Inflammatory macrophage (primary cell): ENCODE measurements at places on chromosomes 16 and 17.

DNA sequence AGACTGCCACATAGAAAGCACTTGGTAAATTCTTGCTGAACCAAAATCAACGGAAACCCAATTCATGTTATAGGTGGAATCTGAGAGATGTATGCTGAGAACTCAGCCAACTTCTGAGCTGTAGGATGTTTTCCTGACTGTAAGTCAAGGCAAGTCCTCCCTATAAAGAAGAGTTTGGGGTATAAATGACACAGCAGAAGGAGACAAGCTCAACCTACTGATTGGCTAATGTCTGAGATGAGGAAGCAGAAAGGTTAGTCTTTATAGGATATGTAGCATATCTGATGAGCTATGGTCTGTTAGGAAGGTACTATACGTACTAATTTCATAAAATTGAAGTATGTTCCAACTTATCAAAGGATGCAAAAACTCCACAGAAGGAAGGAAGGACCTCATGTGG, 99.5 kb downstream of the XYLT1 start:
- no peak for DNase-seq

DNA sequence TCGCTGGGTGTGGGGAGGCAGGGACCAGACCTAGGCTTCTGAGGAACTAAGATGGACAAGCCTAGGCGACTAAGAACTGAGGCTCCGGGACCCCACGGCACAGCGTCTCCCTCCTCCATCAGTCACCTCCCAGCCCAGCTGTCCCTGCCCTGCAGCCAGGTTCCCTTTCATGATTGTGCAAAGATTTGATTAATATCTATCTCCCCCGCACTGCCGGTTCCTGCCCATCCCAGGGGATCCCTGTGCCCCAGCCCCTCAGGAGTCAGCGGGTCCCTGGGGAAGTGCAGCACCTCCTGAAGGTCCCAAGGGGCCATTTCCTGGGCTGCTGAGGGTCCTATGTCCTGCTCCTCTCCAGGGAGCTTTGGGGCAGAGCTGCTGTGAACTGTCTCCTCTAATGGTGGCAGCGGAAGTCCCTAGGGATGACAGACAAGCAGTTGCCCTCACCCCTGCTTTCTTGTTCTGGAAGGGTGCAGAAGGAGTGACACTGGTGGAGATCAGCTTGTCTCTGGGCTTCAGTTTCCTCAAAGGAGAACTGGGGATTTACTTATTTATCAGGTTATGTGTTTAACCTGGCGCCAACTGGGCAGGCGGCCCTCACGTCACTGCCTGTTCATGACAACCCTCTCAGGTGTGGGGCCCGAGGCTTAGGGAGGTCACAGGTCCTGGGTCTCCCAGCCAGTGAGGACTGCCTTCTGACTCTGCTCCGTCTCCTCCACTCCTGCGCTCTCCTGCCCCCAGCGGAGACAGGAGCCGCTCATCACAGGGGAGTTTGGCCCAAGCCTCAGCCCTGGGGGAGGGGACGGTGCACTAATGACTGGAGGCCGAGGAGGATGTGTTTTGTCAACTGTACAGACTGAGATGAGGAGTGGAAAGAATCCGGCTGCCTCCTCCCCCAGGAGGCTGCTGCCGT, 1.9 kb upstream of the C16orf74 start:
- DNase-seq: no peak

DNA sequence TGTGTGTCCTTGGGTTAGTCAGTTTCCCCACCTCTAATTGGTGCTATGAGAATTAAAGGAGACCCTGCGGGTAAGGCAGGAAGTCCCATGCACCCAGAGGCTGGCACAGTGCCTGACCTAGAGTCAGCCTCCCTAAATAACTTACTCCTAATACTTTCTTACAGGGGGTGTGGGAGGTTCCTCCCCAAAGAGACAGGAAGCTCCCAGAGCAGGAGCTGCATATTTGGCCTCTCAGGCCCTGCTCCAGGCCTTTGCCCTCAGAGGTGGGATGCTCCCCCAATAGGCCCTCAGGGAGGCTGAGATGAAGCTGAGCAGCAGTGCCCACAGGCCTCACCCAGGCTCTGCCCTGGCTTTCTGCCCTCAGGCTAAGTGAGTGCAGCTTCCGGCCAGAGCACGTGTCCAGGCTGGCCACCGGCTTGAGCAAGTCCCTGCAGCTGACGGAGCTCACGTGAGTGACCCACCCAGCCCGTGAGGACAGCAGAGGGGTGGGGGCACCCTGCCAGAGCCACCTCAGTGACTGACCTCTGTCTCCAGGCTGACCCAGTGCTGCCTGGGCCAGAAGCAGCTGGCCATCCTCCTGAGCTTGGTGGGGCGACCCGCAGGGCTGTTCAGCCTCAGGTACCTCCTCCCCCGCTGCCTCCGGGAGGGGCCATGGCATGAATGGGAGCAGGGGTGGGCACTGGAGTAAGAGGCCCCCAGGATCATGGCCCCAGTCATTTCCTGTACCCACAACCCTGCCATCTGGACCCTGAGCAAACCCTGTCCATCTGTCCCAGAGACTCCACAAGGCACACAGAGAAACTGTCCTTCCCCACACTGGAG, 31.1 kb upstream of the CPNE2 start:
- DNase-seq: peak; percentile 52

DNA sequence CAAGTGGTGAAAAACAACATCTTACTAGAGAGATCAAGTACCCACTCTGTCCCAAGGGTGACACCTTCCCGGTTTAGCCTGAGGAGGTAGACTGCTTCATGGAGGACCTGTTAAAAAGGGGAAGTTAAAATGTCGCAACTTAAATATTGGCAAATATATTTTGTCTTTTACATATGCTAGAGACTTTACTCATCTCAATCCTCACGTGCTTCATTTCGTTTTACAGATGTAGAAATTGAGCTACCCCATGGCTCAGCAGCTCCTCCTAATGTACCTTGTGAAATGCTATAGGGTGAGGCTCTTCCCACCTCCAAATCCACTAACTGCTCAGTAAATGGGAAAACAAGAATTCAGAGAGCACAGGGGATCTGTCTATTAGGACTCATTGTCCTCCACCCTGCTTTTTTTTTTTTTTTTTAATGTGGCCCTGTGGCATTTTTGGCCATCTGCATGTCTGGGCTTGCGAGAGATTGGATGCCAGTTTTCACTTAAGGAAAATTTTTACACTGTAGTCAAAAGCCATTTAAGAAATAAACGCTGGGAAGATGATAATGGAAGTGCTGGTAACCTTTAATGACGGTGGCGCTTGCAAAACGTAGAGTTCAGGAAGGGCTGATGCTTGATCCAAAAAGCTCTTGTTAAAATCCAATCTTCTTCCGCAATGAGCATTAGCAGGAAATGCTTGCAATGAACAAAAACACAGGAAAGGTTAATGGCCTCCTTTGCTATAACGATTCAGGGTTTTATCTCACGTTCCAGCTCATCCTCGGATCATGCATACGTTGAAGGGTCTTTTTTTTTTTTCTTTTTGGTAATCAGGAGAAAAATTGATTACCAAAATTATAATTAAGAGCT, 39.8 kb downstream of the HSBP1 start:
- DNase-seq: peak; percentile 98

DNA sequence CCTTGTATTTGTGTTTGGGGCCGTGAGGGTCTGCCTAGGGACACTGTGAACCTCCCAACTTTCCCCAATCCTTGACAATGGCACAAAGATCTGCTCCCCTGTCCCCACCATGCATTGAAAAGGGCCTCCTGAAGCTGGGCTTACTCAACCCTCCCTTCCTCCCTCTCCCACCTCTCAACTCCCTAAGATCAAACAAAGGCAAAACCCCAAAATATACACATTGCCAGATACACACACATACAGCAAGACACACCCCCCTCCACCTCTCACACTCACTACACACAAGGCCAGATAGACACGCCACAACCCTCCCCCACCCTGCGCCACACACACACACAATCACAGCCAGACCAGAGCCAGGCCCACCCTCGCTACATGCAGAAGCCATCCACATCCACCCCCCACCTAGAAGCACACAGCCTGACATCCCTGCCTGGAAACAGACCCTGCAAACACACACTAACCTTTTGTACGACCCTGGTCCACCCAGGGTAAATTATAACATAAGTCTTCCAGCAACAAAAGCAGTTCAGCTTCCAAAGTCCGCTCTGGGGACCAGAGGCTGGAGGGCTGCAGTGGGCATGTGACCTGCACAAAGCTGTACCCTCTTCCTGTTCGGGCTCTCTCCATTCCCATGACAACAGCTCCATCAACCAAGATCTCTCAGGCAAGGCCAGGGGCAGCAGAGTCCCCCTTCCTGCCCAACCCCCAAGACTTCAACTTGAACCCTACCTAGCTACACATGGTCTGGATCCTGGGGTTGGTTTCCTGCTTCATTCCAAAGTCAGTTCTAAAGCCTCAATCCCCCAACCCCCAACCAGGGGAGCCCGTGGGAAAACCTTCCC, 1.9 kb downstream of the PCGF2 start:
- DNase-seq: no peak

GRCh38 chr16:10589109-10589508, 8.7 kb upstream of the EMP2 start:
- DNase-seq: no peak

DNA sequence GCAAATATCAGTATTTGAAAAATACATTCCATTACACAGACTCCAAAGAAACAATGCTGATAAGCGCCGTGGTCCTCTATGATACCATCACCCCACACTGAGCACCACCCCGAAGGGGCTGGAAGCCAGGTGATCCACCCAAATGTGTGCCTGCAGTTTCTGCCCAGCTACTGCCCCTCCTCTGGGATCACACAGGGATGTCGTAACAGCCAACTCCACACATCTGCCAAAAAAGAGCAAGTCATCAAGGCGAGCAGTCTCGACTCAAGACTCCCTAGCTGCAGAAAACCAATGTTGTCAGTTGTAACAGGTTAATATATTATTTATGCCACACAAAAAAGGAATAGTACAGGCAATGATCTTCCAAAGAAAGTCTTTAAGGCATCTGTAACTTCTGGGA, 21.0 kb downstream of the CYB5D2 start:
- DNase-seq: no peak

DNA sequence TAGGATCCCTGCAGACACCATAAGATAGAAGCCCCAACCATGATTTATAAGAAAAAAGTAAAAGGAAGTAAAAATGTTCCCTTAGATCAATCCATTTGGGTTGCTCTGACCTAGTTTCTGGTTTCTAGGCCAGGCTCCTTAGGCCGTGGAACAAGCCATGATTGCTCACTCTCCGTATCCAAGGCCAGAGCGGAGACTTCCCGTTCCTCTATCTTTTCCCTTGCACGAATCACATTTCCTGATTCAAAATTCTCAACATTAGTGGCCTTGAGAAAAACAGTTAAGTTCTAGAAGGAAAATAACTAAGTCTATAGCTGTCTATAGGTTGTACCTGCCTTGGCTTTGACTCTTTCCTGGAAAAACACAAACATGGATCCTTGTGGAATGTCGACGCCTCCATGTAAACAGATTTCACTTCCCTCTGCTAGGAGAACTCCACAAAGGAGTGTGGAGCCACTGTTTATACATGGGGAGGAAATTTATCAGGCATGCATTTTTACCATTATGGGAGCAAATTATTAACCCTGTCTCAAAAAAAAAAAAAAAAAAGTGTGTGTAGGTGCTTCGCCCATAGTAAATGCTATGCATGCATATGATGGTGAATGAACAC, 149.6 kb downstream of the ZFHX3 start:
- DNase-seq: peak; percentile 15

GRCh38 chr16:3188925-3189825, 1.2 kb downstream of the OR1F1 start:
- DNase-seq: peak; percentile 16

DNA sequence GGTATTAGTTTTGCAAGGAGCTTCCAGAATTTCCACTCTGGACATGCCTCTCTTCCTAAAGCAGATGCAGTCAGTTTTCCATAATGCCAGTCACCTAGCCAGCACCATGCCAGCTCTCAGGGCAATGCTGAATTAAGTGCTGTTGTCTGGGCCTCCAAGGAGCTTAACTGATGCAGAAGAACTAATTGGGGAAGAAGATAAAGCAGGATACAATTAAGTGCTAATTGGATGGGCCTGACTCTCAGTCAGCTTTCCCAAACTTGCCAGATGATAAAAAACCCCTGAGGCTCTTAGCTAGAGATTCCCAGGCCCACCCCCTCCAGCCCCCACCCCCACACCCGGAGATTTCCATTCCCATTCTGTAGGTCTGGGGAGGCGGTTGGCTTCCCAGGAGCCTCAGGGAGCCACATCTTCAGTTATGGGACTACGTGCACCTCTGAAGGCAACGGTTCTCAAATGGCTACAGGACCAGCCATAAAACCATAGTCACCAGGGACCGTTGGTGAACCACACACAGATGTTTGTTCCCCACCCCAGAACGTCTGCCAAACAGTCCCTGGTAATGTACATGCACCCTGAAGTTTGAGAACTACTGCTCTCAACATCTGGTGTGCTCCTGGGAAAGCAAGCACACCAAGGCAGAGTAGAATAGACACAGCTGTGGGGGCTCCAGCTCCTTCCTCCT, 499.1 kb upstream of the CDH5 start:
- no peak for DNase-seq

DNA sequence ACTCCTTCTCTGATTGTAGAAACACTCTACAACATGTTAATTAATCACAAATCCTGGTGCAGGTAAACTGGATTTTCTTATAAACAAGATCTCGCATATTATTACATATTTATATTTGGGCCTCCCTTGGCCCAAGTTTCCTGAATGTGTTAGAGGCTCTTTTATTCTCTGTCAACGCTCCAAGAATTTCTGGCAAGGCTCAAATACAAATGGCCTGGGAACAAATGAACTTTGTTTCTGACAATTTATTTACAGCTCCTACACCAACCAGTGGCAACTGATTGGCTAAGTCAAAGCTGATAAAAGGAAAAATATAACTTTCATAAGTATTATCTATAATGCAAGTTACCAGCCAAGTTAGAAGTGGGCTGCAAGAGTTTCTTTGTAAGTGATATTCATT, 64.9 kb upstream of the CORO6 start:
- no peak for DNase-seq

GRCh38 chr17:35074711-35075707, 11.5 kb upstream of the RFFL start:
- DNase-seq: no peak

DNA sequence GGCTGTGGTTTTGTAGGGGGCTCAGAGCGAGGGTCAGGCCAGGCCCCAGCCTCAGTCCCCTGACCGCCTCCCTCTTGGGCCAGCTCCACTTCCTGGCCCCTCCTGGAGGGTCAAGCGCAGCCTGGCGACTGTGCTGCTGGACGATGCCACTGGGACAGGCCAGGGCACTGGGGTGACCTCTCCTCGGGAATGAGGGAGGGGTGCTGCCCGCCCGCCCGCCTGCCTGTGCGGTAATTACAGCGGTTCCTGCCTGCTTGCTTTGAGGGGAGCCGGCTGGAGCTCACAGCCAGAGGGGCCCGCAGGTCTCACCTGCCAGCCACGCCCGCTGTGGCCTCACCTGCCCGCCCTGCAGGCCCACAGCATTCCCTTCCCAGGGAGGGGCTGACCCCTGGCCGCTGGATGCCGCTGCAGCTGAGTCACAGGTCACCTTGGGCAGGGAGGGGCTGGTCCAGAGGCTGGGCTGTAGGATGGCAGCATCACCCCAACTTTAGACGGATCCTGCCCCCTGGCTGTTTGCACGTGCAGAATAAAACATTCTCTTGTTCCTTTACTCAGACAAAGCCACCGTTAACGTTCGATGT, 76.7 kb upstream of the CBX4 start:
- peak; percentile 24 for DNase-seq

- DNase-seq: no peak
Measured at GRCh38 chr16:56355786-56356275, 69.5 kb downstream of the AMFR start.

GRCh38 chr16:572865-573650, 3.3 kb downstream of the PIGQ start:
- no peak for DNase-seq
